CD4-positive, alpha-beta T cell treated with Interleukin-21 for 1 hour (primary cell): ENCODE measurements at places on chromosomes 6 and 20.
A peak's percentile ranks its signal among the peaks of the same experiment; 100 is the strongest.

GRCh38 chr6:38287487-38287886 is 352.2 kb downstream of the BTBD9 start:
- DNase-seq, result no peak

- DNase-seq, result no peak
Measured at GRCh38 chr20:52420805-52421204, 229.2 kb upstream of the ZFP64 start.

DNA sequence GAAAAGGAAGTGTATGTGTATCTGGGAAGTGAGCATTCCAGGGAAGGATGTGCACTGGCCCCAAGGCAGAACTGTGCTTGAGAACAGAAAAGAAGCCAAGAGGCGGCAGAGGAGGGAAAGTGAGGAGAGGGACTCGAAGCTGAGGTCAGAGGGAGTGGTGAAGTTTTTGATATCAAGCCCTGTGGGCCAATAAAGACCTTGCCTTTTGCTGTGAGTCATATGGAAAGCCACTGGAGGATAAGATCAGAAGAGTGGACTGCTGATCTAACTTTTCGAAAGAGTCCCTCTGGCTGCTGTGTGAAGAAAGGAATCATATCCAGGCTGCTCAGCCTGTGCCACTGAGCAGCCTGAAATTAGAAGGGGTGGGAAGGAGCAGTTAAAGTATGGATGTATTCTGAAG is 99.4 kb downstream of the EYA4 start:
- DNase-seq, result no peak

- DNase-seq, result no peak
Measured at GRCh38 chr20:48839154-48839917, 11.5 kb upstream of the PREX1 start.

DNA sequence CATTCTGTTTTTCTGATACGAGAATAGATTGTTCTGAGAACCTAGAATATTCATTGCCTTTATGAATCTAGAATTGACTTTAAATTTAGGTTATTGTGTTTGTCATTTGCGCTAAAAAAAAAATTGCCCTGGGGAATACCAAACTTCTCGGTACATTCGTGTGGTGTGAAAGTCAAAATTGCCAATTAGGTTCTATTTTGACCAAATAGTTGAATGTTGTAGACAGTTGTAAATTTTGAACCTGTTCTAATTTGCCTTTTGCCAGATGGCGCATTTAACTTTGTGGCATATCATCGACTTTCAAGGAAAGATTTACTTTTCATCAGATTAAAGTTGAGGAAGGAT is 3.0 kb downstream of the WTAP start:
- DNase-seq, result no peak

GRCh38 chr6:48917233-48917632 is 545.8 kb downstream of the MMUT start:
- no peak for DNase-seq

- no peak for DNase-seq
Measured at GRCh38 chr20:48774696-48775095, 53.1 kb downstream of the PREX1 start.

GRCh38 chr6:163284151-163284550 is 130.4 kb upstream of the QKI start:
- DNase-seq, result no peak

DNA sequence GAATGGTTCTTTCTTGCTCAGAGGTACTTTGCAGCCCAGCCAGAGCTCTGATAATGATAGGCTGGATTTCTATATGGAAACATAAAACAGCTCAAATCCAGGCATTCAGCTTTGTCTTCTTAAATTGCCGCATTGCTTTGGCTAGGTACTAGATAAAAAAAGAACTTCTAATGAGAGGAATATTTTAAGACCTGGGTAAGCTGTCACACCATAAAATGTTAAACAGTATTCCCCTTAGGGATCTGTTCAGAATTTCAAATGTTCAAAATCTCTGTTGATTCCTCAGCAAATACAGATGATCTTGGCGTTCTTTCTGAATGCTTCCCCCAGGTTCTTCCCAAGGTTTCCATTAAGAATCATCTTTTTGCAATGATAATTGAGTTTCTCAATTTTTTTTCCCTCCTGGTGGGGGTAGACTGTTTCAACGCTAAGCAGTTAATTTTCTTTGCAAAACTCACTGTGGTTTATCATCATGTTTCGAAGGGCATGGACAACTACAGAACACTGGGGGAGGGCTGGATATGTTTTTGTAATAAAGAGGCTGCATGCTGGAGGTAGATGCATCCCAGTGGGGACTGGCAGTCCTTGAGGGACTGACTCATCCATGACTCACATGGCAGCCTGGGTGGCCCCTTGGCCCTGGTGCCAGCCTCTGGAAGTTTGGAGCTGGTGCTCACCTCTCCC is 31.0 kb downstream of the TIAM2 start:
- no peak for DNase-seq

DNA sequence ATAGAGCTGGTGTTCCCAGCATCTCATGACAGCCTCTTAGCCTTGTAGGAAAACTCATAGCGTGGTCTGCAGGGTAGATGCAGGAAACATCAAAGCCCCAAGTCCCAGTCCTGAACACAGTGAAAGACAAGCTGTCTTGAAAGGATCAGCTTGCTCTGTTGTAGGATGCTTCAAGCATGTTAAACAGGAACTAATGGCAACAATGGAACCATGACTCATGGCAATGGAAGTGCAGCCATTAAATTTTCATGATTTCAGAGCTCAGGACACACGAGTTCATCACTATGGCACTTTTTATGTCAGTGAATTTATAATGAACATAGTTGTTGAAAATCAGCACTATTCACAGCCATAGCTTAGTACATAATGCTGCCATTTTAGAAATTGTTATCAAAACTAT is 367.7 kb downstream of the KIF16B start:
- no peak for DNase-seq

GRCh38 chr20:39605908-39606307 is 643.8 kb downstream of the DHX35 start:
- DNase-seq, result no peak

DNA sequence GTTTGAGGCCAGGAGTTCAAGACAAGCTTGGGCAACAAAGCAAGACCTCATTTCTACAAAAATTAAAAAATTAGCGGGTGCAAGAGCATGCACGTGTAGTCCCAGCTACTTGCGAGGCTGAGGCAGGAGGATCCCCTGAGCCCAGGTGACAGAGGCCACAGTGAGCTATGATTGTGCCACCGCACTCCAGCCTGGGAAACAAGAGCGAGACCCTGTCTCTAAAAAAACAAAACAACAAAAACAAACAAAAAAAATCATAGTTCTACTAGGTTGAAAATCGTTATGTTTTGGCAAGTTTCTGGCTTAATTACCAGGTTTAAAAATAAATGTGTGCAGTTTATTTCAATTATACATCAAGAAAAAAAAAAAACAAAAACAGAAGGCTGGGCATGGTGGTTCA is 2.6 kb downstream of the EIF2S2 start:
- no peak for DNase-seq

DNA sequence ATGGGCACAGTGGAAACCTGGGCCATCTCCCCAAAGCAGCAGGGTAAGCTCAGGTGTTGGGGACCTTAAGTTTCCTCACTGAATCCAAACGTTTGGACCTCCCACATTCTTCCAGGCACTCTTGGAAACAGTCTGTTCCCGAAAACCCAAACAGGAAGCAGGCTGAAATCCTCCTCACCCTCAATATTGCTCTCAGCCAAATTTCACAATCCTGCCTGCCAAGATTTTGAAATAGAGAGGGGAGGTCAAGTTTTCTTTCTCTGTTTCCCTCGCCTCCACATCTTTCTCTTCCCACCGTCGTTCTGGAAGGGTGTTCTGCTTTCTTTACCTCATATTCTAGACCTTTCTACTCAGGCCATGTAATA is 392.0 kb upstream of the SASH1 start:
- no peak for DNase-seq

DNA sequence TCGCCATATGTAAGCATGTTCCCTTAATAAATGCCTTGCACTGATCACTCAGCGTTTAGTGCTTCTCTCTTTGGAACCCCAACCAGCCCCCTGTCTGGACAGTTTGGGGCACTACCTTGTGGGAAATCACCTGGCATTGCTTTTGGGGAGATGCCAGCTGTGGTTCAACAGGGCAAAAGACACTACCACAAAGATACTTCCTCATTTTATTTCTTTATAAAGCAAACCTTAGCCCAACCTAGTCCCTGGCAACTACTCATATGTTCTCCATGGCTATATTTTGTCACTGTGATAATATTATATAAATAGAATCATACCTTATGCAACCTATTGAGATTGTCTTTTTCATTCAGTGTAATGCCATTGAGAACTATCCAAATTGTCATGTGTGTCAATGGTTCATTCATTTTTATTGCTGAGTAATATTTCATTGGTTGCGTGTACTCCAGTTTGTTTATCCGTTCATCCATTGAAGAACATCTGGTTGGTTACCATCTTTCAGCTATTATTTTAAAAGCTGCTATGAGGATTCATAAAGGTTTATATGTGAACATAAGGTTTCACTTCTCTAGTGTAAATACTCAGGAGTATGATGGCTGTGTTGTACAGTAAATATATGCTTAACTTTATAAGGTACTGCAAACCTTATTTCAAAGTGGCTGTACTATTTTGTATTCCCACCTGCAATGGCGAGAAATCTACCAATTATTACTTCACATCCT is 114.8 kb downstream of the MOXD1 start:
- no peak for DNase-seq

GRCh38 chr20:8540466-8540865 is 408.4 kb downstream of the PLCB1 start:
- DNase-seq, result no peak

- no peak for DNase-seq
Measured at GRCh38 chr20:9551808-9552550, 37.6 kb downstream of the LAMP5 start.

DNA sequence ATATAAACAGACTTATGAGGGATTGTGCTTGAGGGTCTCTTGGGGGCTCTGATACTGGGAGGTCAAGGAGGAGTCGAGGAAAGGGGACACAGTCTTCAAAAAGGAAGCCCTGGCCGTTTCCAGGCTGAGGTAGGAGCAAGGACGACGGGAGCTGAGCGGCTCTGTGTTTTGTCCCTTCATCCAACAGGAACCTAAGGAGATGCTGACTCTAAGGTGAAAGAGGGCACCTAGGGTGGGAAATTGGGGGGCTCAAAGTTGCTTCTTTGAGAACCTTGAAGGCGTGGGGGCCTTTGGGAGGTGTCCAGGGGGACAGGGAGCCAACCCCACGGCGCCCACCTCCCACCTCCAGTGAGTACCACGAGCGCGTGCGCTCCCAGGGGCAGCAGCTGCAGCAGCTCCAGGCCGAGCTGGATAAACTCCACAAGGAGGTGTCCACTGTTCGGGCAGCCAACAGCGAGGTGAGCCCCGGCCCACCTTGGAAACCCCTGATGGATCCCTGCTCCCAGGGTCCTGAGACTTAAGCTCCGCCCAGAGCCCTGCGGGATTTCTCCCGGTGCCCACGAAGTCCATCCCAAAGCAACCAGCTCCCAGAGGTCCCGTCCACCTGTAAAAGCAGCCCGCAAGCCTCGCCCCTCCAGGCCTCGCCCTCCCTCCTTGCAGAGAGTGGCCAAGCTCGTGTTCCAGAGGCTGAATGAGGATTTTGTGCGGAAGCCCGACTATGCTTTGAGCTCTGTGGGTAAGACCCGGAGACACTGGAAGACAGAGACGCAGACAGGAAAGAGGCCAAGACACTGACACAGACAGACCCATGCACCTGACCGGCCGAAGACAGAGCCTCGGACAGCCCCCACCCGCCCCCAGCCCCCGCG is 2.9 kb downstream of the SPAG4 start:
- peak; percentile 23 for DNase-seq

DNA sequence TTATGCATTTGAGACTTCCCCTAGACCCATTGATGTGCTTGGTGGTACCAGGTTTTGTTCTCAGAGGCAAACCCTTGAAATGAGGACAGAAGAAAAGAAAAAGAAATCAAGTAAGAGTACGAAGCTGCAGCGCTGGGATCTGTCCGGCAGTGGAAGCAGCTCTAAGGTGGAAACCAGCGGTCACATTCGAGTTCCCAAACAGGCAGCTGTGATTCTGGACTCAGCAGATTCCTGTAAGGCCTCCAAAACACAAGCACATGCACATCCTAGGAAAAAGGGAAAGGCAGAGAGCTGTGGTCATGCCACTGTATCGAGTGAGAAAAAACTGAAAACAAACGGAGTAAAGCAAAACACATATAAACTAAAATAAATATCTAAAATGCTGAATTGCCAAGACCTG is 4.5 kb downstream of the FAM217B start:
- DNase-seq, result no peak

DNA sequence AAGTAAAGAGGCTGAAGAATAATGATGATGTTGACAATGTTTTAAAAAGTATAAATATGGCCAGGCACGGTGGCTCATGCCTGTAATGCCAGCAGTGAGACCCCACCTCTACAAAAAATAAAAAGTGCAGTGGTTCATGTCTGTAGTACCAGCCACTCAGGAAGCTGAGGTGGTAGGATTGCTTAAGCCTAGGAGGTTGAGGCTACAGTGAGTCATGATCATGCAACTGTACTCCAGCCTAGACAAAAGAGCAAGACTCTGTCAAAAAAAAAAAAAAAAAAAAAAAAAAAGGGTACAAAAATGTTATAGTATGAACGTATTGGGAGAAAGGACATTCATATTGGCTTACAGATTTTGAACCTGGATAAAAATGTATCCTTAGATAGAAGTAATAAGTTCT is 543.1 kb upstream of the IRAK1BP1 start:
- no peak for DNase-seq

DNA sequence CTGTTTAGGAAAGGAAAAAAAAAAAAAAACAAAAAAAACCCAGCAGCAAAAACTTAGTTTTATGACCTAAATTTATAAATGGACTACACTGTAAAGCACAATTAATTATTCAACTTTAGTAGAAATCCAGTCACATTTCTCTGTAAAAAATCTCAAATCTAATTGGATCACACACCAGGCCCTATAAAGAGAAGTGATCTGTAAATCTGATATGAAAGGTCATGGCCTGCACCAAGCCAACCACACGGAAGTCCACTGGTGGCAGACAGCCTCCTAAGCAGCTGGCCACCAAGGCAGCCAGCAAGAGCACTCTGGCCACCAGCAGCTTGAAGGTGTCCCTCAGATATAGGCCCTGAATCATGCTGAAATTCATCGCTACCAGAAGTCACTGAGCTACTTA is 131.6 kb downstream of the HFE start:
- DNase-seq, result no peak

DNA sequence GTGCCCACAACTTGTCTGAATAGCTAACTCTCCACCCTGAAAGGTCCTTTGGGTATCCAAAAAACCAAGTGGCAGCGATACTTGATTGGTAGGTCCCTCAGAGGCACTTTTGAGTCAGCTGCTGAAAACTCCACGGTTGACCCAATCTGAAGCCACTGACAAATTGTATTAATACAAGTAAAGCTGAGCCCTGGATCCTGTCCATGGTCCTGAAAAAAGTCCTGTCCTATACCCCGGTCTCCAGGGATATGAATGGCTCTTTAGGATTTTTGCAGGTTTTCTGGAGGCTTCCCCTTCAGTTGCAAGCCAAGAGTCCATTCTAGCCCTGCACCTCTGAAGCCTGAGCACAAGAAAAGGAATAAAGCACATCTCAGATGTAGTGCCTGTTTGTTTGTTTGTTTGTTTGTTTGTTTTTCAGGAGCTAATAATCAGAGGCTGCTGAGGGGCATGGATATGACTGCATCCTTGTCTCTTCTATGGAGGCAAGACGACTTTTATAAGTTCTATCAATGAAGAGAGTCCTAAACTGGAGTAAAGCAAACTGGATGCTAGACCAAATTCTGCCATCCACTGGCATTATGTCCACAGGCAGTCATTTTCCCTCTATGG is 1.7 kb upstream of the SLC12A5 start:
- peak; percentile 34 for DNase-seq
